ENCODE measurements at places on chromosomes 12 and 14.

DNA sequence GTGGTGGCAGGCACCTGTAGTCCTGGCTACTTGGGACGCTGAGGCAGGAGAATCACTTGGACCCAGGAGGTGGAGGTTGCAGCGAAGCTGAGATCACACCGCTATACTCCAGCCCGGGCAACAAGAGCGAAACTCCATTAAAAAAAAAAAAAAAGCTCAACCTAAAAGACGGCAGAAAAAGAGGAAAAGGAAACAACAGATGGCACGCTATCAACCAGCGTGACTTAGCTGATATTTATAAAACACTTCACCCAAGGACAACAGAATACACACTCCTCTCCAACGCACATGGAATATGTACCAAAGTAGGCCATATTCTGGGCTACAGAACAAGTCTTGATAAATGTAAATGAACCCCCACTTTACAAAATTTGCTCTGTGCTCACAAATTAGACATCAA is 34.0 kb upstream of the CLMN start:
- DNase-seq = no peak

DNA sequence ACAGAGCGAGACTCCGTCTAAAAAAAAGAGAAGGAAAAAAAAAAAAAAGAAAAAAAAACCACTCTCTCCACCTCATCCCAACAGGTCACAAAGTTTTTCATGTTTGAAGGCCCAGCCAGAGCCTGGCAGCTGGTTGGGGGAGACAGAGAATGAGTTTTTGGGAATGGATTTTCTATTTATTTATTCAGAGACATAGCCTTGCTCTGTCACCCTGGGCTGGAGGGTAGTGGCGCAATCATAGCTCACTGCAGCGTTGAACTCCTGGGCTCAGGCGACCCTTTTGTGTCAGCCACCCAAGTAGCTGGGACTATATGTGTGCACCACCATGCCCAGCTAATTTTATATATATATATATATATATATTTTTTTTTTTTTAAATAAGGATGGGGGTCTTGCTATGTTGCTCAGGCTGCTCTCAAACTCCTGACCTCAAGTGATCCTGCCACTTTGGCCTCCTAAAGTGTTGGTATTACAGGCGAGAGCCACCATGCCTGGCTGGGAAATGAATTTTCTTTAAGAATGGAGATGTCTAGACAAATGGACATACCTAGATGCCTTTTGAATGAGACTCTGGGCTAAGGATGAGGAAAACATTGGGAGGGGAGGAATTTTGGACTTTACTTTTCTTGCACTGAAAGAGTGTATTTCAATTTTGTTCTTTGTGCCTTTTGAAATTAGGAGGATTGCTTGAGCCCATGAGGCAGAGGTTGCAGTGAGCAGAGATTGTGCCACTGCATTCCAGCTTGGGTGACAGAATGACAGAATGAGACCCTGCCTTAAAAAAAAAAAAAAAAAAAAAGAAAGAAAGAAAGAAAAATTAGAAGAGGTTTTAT is 16.9 kb upstream of the PPP1R1A start:
- no peak for DNase-seq

- DNase-seq = no peak
Observed at GRCh38 chr14:58562141-58562540, 75.6 kb upstream of the DACT1 start.

DNA sequence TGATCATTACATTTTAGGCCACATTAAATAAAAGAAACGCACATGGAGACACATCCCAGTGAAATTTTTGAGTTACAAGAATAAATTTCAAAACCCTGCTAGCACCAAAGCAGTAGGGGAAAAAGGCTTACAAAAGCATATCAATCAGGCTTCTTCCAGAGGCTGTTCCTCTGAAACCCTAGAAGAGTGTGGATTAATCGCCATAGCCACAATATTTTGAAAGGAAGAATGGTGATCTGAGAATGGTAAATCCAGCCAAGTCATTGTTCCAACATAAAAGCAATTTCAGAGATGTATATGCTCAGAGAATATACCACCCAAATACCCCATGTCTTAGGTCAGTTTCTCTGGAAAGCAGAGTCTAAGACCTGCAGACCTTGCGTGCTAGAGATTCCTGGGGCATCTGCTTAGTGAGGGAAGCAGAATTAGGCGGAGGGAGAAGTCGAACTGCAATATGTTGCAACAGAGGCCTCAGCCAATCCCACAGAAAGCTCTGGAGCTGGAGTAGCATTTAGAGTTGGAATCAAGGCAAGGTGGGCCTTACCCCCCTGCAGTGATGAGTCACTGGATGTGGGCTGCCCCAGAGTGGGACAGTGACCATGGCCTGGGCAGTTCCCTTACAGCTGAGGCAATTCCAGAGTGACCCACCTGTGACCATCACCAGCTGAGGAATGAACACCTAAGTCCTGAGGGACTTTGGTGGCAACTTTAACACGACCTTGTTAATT is 125.2 kb downstream of the NTF3 start:
- DNase-seq = no peak

Data from dorsolateral prefrontal cortex (tissue), 122 donors.